ENCODE measurements at places on chromosomes 7 and 10.

GRCh38 chr10:50577681-50578350 is 45.9 kb downstream of the SGMS1 start:
- no peak for DNase-seq

- DNase-seq, result no peak
Observed at GRCh38 chr10:90798482-90798881, 59.4 kb downstream of the HTR7 start.

- DNase-seq, result no peak
Observed at GRCh38 chr7:31371621-31372020, 31.1 kb upstream of the NEUROD6 start.

GRCh38 chr7:18053177-18053928 is 25.7 kb upstream of the PRPS1L1 start:
- no peak for DNase-seq

DNA sequence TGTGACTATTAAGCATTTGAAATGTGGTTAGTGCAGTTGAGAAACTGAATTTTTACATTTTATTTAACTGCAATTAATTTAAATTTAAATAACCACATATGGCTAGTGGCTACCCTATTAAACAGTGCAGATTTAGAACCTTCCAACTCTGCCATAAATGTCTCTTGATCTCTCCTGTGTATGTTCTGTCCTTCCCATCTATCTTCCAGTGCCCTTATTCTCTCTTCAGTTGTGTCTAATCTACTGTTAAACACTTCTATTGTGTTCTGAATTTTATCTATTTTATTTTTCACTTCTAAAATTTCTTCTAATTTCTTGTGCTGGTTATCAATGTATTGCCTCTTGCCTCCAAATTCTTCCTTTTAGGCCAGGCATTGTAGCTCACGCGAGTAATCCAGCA is 105.0 kb downstream of the CUL2 start:
- no peak for DNase-seq

- no peak for DNase-seq
Observed at GRCh38 chr10:101818872-101819633, 809 bp upstream of the OGA start.

DNA sequence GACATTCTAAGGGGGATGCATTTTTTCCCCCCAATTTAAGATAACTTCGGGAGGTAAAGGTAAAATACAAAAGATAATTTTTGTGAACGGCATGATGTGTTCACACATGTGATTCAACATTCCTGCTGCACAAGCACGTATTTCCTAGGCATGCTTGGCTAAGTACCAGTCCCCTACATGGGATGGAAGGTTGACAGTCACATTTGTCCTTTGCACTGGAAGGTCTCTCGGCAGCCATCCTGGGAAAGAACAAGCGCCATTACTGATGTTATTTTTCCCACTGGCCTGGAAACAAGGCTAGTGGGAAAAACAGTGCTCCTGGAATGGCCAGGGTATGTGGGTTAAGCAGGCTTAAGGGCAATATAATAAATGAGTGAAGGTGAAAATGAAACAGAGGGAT is 276.2 kb upstream of the AOAH start:
- no peak for DNase-seq

DNA sequence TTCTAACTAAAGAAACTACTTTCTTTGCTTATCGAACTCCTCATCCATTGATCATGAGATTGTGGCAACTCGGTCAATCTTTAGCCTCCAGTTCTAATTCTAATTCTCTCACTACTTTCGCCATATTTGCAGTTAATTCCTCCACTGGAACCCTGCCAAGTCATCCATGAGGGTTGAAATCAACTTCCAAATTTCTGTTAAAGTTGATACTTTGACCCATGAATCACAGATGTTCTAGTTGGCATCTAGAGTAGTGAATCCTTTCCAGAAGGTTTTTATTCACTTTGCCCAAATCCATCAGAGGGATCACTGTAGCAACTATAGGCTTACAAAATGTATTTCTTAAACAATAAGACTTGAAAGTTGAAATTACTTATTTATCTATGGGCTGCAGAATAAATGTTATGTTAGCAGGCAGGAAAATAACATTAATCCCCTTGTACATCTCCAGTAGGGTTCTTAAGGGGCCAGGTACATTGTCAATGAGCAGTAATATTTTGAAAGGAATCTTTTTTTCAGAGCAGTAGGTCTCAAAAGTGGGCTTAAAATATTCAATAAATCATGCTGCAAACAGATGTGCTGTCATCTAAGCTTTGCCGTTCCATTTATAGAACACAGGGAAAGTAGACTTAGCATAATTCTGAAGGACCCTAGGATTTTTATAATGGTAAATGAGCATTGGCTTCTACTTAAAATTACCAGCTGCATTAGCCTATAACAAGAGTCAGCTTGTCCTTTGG is 39.4 kb downstream of the CCDC71L start:
- DNase-seq, result no peak

GRCh38 chr10:79392506-79393176 is 45.4 kb downstream of the PPIF start:
- no peak for DNase-seq

DNA sequence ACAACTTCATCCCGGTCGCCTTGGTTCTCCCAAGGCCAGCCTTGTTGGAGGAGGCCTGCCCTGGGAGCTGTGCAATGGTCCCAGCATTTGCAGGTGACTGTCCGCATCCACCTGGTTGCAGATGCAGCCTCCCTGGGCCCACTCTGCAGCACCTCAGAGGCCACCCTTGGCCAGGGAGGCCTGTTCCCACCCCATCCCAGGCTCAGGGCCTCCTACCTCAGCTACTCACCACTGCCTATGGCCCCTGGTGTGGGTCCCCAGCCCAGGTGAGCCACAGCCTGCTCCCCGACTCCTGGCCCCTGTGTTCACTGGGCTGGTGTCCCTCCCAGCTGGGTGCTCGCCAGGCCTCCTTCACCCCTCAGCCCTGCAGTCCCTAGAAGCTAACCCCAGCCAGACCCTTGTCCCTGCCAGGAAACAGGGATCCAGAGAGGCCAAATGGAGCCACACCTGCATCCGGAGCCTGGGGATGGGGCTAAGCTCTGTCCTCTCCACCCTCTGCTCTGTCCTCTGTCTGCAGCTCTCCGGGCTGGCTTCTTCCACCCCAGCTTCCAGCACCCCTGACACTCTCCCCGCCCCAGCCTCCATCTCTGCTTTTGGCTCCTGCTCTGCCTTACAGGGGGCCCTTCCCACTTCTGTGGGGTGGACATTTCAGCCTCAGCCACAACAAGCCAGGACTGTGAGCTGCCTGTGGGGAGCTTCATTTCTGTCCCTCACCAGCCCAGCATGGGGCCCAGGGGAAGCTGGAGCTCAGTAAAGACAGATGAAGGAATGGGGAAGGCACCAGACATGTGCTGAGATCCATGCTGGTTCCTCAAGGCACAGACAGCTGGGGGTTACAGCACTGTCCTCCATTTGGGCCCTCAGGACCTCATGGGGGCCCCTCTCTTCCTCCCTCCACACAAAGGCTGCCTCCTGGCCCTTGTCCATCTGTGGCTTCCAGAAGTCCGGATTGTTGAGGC is 35.6 kb upstream of the ANTXRL start:
- no peak for DNase-seq

GRCh38 chr10:9051328-9051974 is 997.0 kb downstream of the GATA3 start:
- no peak for DNase-seq

DNA sequence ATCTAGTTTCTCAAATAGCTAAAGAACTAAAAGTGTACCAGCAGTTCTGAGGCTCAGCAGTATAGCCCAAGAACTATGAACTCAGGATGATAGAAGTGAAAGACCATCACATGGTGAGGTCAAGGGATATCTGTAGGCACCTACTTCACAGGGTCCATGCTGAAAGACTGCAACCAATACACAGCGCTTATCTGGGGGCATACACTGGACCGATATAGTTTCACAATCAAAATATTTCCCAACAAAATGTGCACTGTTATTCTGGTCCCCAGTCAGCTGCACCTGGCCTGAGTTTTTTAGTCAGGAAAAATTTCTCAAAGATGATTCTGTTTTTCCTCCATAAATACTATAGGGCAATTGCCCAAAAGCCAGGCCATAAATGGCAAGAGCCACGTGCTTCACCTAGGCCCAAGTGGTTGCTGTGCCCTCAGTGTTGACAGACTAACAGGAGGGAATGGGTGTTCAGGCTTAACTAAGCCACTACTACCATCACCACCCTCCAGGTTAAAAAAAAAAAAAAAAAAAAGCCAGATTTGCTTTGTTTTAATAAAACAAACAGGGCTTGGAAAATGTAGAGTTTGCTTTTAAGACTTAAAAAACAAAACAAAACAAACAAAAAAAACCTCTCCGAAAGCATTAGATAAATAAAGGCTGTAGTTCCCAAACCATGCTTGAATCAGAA is 58.5 kb downstream of the OGDH start:
- DNase-seq, result no peak

GRCh38 chr7:55427800-55428199 is 62.7 kb downstream of the LANCL2 start:
- DNase-seq, result no peak

DNA sequence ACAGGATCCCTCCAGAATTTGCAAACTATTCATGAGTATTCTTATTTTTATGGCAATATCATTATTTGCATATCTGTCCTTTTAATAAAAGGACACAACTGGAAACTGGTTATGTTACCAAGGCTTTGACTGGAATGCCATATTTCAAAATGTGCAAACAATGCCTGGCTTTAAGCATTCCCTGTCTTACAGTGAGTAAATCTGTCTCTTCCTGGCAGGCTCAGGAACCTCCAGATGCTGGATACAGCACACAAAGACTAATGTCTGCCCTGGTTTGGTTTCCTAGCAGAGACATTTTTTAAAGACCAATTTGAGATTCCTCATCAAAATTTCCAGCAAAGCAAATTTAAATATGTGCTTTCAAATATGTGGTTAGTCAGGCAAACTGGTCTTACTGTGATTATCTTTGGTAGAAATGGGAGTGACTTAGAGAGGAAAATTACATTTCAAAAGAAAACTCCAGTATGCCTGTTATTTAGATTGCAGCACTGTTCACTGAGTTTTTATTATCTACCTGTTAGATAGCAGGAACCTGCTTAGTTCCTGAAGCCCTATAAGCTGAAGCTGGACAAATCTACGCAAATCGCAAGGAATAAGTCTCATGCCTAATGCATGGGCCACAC is 31.3 kb downstream of the RNF216 start:
- DNase-seq, result no peak

DNA sequence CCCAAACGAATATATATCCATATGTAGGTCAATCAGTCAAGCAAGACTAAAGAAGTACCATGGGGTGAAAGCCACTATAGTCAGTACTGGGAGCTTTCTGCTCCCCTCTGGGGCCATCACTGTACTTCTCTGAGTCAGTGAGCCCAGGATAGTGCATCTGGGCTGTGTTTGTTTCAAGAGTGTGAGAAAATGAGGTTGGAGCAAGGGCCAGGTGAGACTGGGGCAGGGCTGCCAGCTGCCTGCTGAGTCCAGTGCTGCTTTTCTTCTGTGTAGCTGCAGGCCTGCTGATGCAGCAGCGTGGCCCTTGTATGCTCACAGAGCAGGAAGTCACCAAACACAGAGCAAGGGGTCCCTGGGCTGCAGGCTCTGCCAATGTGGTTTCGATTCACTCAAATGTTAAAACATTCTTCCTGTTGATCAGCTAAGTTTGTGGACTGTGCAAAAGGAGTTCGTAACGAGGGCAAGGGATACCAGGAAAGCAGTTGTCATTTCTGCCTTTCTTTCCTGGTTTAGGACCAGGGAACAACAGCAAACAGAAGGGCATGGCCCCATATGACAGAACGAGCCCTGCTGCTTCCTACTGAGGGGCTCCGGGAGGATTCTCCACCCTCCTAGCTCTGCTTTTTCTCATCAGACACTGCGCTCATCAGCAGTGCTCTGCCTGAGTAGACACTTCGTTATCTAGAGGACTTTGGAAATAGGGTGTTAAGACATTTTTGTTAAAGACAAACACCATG is 65.4 kb upstream of the TNS3 start:
- peak; percentile 5 for DNase-seq

GRCh38 chr10:63720676-63721075 is 199.5 kb downstream of the REEP3 start:
- peak; percentile 15 for DNase-seq

DNA sequence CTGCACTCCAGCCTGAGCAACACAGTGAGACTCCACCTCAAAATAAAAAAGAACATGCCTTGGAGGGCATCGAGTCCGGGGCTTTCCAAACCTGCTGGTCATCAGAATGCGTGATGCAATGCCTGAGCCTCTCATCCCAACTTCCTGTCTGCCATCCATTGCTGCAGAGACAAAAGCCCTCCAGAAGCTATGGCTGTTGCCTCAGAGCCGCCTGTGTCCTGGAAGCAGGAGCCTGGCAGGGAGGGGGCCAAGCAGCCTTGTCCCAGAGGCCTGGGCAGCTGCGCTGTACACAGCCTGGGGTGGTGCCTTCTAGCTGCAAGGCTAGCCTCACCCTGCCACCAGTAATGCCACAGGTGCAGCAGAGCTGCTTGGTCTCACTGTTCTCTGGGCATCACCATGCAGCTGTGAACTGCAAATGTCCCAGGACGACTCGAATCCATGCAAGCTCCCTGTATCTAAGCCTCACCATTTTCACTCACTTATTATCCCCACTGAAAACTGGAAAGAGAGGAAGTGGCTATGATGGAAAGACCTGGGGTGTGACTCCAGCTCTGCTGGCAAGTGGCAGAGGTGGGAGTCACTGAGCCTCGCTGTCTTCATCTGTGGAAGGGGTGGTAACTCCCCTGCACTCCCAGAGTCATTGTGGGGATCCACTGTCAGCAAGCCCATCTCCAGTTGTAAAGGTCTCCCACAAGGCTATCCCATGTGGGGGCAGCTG is 7.0 kb downstream of the ALOX5 start:
- no peak for DNase-seq

DNA sequence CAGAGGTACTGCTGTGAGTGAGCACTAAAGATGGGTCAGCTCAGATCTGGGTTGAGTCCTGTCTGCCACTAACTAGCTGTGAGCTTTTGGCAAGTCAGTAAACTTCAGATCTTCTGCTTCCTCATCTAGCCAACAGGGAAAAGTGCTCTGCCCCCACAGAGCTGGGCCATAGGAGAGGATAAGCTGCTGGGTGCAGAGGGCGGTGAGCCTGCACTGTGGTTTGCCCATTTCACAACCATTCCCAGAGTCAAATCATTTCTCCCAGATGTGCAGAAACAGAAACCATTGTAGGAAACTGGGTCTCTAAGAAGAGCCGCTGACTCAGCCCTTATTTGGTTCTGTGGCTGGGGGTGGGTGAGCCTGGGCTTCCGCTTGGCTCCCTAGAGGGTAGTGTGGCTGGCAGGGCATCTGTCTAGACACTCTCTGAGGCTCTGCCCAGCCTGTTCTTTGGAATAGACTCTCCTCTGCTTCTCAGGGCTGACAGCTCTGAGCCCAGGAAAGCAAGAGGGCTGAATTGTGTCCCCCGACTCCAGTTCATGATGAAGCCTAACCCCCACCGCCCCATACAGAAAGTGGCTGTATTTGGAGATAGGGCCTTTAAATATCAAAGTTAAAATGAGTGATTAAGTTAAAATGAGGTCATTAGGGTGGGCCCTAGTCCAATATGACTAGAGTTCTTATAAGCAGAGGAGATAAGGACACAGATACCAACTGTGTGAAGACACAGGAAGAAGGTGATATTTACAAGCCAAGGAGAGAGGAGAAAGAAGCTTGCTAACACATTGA is 29.5 kb upstream of the ARHGAP22 start:
- no peak for DNase-seq

- no peak for DNase-seq
Observed at GRCh38 chr10:6615971-6616370, 35.9 kb upstream of the PRKCQ start.
